ENCODE measurements at places on chromosomes 1 and 21.

DNA sequence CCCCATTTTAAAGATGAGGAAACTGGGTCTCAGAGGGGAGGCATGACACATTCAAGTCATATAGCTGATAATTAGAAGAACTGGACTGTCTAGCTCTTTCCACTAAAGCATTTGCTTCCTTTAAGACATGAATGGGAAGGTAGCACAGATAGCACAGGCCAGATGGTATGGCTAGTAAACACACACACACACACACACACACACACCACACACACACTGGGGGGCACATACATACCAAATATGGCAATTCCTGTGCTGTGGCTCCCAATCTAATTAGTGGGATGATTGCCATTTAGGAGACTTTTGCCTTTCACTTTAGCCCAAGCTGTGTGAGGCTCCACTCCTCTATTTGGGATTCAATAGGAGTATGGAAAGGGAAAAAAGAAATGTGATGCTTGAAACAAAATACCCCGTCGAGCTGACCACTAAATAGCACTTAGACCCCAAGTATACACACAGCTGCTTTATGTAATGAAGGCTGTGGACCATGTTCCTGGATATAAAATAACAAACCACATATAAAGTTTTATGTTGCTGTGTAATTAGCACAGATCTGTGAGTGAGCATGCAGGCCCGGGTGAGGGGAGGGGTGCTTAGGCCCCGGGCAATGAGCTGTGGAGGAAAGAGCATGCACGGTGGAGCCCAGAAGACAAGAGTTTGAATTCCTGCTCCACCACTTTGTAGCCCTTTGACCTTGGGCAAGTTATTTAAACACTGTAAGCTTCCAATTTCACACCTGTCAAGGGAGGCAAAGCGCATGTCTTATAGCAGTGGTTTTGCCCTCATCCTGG lies 6.8 kb upstream of the TRABD2B start:
- no peak for DNase-seq

DNA sequence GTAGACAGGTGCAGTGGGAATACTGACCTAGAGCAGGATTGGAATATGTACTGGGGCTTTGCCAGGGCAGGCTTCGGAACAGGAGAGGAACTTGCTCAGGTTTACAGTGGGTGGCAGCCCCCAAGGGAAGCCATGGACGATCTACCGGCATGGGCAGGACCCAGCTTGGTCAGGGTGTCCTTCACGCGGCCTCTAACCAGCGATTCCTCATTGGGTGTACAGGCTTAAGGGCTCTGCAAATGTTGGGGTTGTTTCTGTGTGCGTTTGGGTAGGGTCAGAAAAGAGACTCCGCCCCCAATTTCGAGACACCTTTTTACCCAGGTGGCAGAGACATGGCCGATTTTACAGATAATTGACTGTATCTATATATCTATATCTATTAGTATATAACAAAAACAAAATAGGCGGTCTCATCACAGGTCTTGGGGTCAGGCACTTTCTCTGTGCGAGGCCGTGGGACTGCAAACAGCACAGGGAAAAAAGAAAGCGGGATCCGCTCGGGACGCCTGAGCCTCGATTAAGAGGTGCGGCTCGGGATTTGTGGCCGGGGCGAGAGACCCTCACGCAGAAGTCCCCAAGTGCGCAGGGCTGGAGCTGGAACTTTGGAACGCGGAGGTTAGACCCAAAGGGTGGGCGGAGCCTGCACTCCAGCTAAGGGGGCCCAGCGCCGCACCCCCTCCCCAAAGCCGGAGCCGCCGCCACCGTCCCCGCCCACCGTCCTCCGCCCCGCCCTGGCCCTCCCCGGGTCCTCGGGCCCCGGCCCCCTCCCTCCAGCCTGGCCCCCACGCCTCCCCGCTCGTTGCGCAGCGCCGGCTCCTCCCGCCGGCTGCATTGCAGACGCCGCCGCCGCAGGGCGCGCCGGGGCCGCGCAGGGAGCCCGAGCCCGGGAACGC lies 67.5 kb upstream of the VAMP3 start:
- DNase-seq = no peak

GRCh38 chr1:32427264-32427963 lies 33.2 kb upstream of the BSDC1 start:
- no peak for DNase-seq

- DNase-seq = peak; percentile 48
Observed at GRCh38 chr1:155078469-155079209, at the start of gene EFNA3. TSS of gene EFNA3 (plus strand) at chr1:155078837. CDS start at chr1:155078942, 105 bp downstream.

DNA sequence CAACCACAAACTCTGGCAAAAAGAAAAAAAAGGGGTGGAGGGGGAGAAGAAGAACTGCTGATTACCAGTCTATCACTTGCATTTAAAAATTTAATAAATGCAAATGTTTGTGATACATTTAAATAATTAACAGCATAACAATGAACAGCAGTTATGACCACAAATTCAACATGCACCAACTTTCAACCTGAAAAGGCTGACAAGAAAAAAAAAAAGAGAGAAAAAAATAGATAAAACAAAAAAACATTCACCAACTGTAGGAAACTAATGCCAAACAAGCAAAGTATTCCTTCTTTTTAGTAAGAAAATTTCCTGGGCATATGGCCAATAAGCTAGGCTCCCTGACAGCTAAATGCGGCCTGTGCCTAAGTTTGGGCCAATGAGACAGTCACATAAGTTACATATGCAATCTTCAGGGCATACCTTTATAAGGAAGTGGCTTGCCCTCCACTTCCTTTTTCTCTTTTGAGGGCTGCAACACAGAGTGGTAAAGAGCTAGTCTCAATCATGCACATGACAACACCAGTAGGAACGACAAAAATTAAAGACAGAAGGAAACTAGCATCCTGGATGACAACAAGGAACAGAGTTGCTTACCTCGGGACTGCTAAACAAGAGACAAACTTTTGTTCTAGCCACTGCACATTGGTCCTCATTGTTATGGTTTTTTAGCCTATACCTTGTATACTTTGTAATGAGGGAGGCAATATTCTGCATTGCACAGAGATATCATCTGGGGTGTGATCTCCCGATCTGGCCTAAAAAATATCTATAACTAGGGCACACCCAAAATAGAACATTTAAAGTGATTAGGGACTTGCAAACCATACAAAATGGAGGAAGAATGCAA lies 24.2 kb upstream of the PHTF1 start:
- peak; percentile 22 for DNase-seq

GRCh38 chr1:36463463-36463802 lies 751 bp downstream of the MRPS15 start:
- DNase-seq = no peak

DNA sequence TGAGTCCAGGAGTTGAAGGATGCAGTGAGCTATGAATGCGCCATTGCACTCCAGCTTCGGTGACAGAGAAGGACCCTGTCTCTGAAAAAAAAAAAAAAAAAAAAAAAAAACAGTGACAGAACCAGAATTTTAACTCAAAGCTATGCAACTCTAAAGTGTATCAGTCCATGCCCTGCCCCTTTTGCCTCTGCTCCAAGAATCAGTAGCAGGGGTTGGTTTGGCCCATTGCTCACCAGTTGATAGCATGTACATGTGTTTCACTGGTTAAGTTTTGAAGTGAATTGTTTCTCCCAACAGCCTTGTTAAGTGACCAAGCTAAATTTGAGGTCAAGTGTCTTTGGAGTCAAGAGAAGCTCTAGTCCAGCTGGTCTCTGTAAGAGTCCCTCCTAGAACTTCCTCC lies 245.9 kb downstream of the PLPP3 start:
- DNase-seq = no peak

- no peak for DNase-seq
Observed at GRCh38 chr1:116163533-116163932, 52.3 kb downstream of the MAB21L3 start.

GRCh38 chr21:21631961-21632360 lies 633.8 kb downstream of the NCAM2 start:
- DNase-seq = no peak

- DNase-seq = no peak
Observed at GRCh38 chr1:244097523-244098405, 46.7 kb downstream of the ZBTB18 start.

- no peak for DNase-seq
Observed at GRCh38 chr1:86068271-86068721, 88.3 kb downstream of the COL24A1 start.

GRCh38 chr1:202688401-202688800 lies 21.9 kb downstream of the SYT2 start:
- no peak for DNase-seq

- DNase-seq = no peak
Observed at GRCh38 chr1:183098317-183098716, 75.1 kb downstream of the LAMC1 start.

GRCh38 chr1:226788965-226789364 lies 49.9 kb upstream of the ITPKB start:
- DNase-seq = no peak

DNA sequence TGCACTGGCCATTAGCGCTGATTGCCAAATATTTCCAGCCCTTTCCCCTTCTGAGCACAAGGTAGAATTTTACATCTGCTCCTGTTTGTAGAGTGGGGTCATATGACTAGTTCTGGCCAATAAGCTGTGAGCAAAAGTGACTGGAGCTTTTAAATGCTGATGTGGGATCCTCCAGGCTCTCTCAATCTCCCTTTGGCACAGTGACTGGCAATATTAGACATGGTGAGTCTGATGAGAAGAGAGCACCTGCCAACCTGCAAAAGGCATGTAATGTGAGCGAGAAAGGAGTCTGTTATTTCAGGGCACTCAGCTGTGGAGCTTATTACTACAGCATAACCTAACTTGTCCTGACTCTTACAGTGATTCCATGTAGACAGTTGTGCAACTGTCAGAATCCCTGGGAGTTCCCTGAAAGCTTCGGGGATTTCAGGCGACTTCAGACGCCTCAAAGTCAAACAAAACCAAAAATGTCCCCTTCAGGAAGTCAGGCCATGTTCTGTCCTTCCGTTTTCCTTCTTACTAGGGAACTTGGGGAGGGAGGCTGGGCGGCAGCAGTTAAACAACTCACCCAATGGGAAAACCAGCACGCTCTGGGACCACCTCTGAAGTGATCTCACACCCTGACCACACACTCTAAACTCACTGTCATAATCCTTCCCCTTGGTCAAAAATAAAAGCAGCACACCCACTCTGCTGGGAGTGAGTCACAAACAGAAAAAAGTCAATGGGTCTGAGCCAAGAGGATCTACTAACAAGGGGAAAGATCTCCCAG lies 3.6 kb upstream of the RASSF5 start:
- no peak for DNase-seq

DNA sequence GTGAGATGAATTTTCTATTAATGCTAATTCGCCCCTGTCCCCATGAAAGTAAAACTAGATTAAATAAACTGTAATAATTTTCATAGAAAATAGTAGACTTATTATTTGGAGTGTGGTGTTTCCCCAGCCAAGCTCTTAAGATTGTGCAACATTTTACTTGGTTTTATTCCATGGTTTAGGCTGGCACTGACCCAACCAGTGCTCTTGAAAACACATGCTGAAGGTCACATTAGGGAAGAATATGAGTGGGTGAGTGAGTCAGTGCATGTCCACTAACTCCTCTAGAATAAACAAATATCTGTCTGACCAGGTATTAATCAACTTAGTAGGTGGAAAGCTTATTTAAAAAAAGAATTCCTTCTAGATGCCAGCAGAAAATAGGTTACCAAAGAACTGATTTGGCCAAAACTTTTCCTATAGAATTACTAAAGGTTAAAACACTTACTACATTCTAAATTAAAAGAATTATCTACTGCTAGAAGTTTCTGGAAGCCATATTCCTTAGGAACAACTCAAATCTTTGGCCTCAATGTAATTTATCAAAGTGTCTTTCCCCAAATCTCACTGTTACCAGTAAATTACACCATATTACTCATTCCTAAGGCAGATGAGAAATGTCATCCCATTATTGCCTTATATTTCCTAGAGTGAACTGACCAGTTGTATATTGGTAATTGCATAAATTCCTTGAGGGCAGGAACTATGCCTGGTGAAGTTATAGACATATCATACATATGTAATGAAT lies 89.7 kb upstream of the RGS1 start:
- no peak for DNase-seq

- DNase-seq = no peak
Observed at GRCh38 chr21:20250337-20250736, 747.9 kb upstream of the NCAM2 start.

DNA sequence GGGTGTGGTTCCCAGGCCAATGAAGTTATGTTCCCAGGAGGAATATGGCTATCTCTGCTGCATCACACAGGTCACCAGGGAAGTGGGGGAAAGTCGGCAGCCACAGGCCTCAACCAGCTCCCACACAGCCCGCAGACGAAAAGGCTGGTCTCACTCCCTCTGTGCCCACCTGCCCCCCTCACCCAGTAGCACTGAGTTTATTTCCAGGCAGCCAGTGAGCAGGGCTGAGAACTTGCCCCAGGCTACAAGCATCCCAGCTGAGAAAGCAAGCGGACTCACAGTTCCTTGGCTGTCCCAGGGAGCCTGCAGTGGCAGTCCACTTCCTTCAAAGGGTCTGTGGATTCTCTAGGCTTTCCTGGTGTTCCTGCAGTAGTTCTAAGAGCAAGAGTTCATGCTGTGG lies 68.9 kb downstream of the SLC5A9 start:
- no peak for DNase-seq

- no peak for DNase-seq
Observed at GRCh38 chr1:2330519-2331199, 60.7 kb downstream of the MORN1 start.

- DNase-seq = no peak
Observed at GRCh38 chr1:220235462-220235861, 36.8 kb downstream of the RAB3GAP2 start.

DNA sequence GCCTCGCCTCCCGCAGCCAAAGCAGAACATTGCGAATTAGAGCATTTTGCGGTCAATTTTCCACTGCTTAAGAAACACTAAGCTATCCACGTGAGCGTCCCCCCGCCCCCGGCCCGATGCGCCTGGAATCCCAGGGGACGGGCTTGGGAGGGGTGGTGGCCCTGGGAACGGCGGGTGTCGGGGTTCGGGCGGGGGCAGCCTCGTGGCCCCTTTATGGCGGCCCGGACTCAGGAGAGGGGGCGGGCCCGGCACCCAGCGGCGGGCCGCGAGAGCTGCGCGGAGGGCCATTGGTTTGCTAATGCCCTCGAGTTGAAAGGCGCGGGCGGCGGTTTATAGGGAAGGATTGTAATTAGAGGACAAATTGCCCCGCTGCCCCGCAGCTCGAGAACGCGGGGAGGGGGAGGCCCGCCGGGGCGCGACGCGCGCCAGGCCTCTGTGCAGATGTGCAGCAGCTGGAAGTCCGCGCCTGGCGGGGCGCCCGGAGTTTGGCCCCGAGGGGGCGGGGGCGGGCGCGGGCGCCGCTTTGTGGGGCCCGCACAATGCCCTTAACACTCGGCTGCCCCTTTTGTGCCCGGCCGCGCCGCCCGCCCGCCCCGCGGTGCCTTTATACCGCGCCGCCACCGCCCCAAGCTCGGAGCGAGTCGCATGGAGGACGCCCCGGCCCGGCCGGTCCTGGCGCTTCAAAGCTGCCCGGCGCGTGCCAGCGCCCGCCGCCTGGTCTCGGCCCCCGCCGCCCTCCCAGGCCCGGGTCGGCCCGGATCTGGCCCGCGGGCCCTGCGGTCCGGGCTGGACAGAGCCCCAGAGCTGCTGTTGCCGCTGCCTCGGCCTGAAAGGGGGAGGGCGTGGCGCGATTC lies 1.9 kb upstream of the HES3 start:
- no peak for DNase-seq

GRCh38 chr21:21196087-21196486 lies 197.9 kb downstream of the NCAM2 start:
- DNase-seq = no peak
